ENCODE measurements at places on chromosomes 6 and 20.
A peak's percentile ranks its signal among the peaks of the same experiment; 100 is the strongest.

GRCh38 chr6:144415014-144415413 lies 129.9 kb downstream of the UTRN start:
- DNase-seq, result peak; percentile 44

GRCh38 chr6:89475634-89476033 lies 42.7 kb downstream of the ANKRD6 start:
- DNase-seq, result no peak

DNA sequence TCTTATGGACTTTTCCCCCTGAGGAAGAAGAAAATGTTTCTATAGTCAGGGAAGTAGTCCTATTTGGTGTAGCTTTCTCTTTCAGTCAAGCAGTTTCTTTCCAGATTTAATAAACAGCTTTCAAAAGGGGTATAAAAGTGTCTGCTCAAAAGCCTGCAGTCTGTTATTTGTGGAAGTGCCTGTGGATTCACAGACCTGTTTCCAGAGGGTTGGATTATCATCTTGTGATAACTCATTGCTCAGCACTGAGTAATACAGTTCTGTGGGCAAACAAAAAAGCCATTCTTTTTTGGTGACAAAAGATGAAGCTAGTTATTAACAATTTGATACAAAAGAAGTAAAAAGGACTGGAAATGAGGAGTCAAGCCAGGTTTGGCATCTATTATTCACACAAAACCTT lies 358.2 kb upstream of the ID4 start:
- no peak for DNase-seq

GRCh38 chr6:1607516-1608221 lies 2.0 kb upstream of the FOXC1 start:
- no peak for DNase-seq

DNA sequence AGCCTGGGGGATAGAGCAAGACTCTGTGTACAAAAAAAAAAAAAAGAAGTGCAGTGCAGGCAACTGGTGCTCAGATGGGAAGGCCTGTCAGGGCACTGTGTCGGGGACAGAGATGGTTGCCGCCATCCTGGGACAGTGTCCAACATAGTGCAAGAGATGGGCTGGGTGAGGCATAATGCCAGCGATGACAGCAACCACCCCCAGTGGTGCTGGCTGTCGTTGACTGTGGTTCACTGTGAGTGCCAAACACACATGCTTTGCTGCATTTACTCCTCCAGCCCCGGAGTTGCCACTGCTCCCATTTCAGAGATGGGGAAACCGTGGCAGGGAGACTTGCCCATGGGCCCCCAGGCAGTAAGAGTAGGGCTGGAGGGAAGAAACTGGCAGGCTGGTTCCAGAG lies 5.2 kb upstream of the C20orf203 start:
- no peak for DNase-seq

- no peak for DNase-seq
Measured at GRCh38 chr20:4150070-4150441, 134.7 kb upstream of the RNF24 start.

- peak; percentile 69 for DNase-seq
Measured at GRCh38 chr20:49724408-49725223, 10.9 kb upstream of the B4GALT5 start.

- DNase-seq, result no peak
Measured at GRCh38 chr20:38893056-38893564, 33.1 kb upstream of the FAM83D start.

GRCh38 chr6:169241688-169242350 lies 11.8 kb downstream of the THBS2 start:
- no peak for DNase-seq

DNA sequence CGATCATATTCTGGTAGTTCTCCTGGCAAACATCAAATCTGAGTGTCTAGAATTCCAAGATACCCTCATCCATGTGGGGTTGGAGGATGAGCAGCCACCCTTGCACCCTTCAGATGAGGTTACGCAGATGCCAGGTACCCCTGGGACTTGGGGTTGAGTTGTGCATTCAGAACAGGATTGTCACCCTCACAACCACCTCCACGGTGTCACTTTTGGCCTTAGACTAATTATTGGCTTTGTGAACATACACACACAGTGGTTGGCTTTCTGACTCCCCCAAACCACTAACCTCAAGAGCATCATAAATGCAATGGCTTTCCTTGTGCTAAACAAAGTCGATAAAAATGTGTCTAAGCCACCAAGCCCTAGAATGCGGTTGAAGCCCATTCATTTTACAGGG lies 2.9 kb upstream of the F13A1 start:
- no peak for DNase-seq

Measured in kidney epithelial cell (primary cell).